ENCODE measurements at places on chromosomes 4 and X.
A peak's percentile ranks its signal among the peaks of the same experiment; 100 is the strongest.

- DNase-seq, result peak; percentile 71
Measured at GRCh38 chrX:103211012-103211715, 3.7 kb upstream of the BEX4 start.

GRCh38 chr4:172129593-172129992, 316.4 kb downstream of the GALNTL6 start:
- no peak for DNase-seq

GRCh38 chrX:9326369-9326768, 138.5 kb upstream of the TBL1X start:
- DNase-seq, result no peak

- DNase-seq, result no peak
Measured at GRCh38 chrX:51608126-51608525, 10.6 kb downstream of the CENPVL3 start.

DNA sequence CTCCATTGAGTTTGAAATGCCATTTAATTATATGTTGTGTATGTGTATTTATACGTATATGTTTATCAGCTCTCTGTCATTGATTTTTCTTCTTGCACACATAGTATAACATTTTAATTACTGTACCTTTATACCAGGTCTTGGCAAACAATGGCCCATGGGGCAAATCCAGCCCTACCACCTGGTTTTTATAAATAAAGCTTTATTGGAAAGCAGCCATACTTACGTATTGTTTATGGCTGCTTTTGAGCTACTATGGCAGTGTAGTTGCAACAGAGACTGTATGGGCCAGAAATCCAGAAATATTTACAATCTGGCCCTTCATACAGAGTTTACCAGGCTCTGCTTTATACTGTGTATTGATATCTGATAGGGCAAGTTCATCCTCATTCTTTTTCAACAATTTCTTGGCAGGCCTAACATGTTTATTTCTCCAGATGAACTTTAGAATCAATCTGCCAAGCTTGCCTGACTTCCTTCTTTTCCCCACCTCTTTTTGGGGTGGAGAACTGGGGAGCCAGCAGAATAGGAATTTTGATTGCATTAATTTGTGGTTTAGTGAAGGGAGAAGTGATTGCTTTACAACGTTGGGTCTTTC, 15.8 kb downstream of the DCUN1D4 start:
- no peak for DNase-seq

DNA sequence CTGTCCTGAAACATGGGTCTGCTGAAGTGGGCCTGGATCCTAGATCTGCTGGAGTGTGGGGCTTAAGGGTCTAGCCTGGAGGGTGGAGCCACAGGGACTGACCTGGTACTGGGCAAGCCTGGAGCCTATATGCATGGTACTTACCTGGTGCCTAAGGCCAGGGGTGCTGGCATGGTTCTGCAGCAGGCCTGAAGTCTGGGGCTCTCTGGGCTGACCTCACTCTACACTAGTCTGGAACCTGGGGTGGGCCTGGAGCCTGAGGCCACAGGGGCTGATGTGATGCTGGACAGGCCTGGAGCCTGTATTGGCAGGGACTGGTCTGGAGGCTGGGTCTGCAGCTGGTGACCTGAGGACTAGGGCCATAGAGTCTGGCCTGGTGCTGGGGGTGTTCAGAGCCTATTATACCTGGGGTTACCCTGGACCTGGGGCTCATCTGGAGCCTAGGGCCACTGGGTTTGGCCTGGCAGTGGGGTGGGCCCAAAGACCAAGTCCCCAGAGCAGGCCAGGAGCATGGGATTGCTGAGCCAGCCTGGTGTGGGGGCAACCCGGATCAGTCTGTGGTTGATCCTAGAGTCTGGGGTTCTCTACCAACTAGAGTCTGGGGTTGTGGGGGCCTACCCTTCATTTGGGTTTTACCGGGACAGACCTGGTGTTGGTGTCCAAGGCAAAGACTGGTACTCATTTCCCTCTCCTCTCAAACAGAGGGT, 179.6 kb downstream of the SLC4A4 start:
- no peak for DNase-seq

DNA sequence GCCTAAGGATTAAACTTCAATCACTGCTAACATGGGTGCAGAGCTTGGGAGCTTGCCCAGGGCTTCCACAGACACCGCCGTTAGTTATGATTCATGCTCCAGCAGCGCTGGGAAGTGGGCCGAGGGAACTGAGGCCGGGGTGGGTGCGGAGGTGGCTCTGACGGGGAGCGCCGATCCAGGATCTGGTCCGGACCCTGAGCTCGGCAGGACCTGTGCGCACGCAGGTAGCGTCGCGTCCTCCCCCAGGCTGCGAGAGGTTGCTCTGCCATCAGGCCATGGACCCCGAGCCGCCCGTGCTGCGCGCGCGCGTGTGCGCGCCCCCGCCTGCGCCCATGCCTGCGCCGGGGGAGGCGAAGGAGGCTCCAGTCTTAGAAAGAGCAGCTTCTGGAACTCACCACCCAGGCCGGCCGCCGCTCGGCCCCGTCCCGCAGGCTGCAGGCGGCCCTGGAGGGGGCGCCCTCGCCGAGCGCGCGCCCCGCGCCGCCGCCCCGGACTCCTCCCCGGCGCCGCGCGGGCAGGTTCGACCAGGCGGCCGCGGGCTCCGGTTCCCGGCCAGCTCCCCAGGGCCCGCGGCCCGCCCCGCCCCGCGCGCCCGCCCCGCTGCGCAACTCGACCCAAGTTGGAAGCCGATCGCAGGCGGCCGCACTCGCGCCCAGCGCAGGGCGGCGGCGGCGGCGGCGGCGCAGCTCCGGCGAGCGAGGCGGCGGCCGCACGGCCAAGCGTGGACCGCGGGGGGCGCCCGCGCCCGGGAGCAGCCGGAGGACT, 732 bp upstream of the ADRA2C start:
- DNase-seq, result no peak

GRCh38 chr4:78864405-78865024, 74.7 kb downstream of the PAQR3 start:
- DNase-seq, result no peak

GRCh38 chr4:15366721-15367120, 61.1 kb upstream of the C1QTNF7 start:
- no peak for DNase-seq

GRCh38 chr4:125572601-125573000, 257.8 kb downstream of the FAT4 start:
- DNase-seq, result no peak

- DNase-seq, result no peak
Measured at GRCh38 chrX:75273483-75273882, 402 bp upstream of the UPRT start.

- DNase-seq, result no peak
Measured at GRCh38 chr4:31075969-31076368, 355.8 kb downstream of the PCDH7 start.

GRCh38 chr4:164768516-164768915, 14.6 kb downstream of the SMIM31 start:
- DNase-seq, result no peak

GRCh38 chr4:721261-722168, 15.9 kb downstream of the PCGF3 start:
- no peak for DNase-seq

Measured in CD8-positive, alpha-beta T cell (primary cell).